Fibroblast of lung (primary cell): ENCODE measurements at places on chromosomes 16 and 17.
A peak's percentile ranks its signal among the peaks of the same experiment; 100 is the strongest.

- peak; percentile 99 for DNase-seq
Measured at GRCh38 chr17:62819511-62820221, 11.6 kb upstream of the MARCHF10 start.

DNA sequence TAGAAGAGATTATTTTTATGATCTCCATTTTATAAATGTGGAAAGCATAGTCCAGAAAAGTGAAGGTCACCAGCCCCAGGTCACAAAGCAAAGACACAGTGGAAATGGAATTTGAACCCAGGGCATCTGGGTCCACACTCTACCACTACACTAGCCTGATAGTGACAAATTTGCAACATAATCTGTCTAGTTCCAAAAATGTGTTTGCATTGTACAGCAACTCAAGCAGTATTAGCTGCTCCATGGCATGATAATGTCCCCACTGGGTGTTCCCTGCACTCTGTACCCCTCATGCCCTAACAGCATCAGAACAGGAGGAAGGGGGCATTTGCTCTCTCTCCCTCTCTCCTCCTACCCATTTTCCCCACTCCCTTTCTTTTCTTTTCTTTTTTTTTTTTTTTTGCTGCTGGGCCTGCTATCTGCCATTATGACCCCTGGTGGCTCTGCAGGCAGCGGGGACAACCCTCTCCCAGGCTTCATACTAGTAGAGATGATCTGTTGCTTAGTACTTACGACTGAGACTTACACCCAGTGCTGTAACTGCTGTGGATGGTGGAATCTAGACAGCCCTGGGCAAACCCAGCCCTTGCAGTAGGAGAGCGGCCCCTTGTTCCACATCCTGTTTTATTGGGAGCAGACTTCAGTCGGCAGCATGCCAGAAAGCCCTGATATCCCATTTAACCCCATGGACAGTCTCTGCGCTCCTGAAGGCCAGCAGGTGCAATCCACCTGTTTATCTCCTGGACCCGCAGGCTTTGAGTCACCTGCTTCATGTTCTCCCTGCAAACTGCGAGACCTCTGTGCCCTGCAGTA is 306.3 kb downstream of the SOX9 start:
- no peak for DNase-seq

DNA sequence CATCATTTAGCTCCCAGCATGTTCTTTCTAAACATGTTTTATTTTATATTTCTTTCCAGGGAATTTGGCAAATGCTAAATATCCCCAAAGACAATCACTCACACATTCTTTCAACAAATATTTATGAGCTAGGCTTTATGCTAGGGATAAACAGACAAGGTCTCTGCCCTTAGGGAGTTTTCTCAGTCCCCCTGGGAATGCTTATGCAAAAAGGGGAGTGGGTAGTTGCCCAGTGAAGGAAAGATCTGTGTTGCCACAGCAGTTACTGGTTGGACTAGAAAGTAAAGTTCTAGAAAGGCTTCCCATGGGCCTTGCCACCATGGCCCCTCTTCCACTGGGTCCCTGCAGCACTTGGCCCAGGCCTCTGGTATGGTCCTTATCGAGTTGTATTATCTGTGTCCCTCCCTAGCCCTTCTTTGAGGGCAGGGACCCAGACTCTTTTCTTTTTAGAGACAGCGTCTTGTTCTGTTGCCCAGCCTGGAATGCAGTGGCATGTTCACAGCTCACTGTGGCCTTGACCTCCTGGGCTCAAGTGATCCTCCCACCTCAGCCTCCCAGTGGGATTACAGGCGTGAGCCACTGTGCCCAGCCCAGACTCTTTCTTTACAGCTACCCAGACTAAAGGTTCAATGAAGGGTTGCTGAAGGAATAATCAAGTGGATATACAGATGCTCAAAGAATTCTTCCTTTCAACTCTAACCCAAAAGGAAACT is 78.0 kb downstream of the YPEL2 start:
- DNase-seq: no peak

GRCh38 chr17:78842881-78843565 is 2.4 kb upstream of the USP36 start:
- peak; percentile 34 for DNase-seq

GRCh38 chr17:45584092-45585036 is 93.8 kb upstream of the PLEKHM1 start:
- peak; percentile 62 for DNase-seq
